Omental fat pad (tissue), 4 donors: ENCODE measurements at places on chromosomes 1 and 21. TPM values are rescaled to one million over a fixed set of nuclear protein-coding genes. Genes with fewer than 3 reads are reported as not detected.

Gene OR14K1
- total RNA-seq, result 0.82 TPM

Gene LEFTY1
- 0.44 TPM for total RNA-seq

Gene PAPPA2
- total RNA-seq, result 5.6 TPM

Gene C4BPA
- total RNA-seq, result not detected

Gene TMED5
- total RNA-seq, result 57.2 TPM

Gene ELAVL4
- total RNA-seq, result not detected

Gene ITLN2
- total RNA-seq, result 30.3 TPM

Gene FCRL4
- total RNA-seq, result not detected

Gene CACHD1
- total RNA-seq, result 26.0 TPM
